ENCODE measurements at places on chromosomes 3 and 15. TPM values are rescaled to one million over a fixed set of nuclear protein-coding genes. Genes with fewer than 3 reads are reported as not detected.

- no peak for DNase-seq
Observed at GRCh38 chr3:195163719-195164572, 107.0 kb downstream of the XXYLT1 start.

Gene STAG1
- total RNA-seq = 35.1 TPM

DNA sequence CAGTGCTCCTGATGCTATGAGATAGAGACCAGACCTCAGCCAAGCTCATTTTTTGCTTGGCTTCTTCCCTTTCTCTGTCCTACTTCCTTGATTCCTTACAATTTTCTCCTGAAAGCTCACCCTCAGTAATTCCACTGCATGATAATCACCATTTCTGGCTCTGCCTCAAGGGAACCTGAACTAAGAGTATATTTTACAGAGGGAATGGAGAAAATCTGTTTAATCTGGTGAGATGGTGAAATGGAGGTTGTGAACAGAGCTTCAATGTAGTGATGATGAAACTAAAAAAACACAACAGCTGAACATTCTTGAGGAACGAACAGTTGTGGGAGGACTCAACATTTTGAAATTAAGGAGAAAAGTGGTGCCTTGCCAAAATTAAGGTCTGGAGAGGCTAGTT lies 16.3 kb downstream of the HHLA2 start:
- no peak for DNase-seq

DNA sequence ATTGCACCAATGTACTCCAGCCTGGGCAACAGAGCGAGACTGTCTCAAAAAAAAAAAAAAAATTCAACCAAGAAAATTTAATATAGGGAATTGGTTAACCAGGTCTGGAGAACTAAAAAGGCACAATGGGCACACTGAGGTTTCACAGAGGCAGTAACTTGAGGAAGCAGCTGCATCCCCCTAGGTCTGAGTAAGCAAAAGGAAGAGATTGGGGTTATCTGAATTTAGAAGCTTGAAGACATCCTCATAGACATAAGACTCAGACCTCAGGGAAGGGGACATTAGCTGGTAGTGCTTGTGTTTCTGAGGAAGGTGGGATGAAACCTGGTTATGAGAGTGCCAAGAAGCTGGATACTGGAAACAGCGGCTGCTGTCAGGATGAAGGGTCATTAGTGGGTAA lies 50.1 kb upstream of the LEKR1 start:
- no peak for DNase-seq

DNA sequence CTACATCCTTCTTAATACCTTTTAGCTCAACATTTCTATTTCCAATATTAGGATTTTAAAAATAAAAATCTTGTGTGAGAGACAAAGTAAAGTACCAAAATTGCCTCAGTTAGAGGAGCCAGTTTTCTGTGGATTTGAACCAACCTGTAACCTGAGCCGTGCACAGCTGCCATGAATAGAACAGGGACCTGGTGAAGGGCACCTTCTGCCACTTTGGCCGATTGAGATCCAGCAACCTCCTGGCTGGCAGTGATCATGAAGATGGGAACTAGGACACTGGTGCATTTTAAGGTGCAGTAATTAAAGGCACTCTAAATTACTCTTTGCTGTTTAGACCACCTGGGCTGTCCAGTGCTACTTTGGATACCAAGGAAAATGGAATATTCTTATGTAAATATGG lies 34.3 kb upstream of the TRAK1 start:
- DNase-seq = peak; percentile 63

DNA sequence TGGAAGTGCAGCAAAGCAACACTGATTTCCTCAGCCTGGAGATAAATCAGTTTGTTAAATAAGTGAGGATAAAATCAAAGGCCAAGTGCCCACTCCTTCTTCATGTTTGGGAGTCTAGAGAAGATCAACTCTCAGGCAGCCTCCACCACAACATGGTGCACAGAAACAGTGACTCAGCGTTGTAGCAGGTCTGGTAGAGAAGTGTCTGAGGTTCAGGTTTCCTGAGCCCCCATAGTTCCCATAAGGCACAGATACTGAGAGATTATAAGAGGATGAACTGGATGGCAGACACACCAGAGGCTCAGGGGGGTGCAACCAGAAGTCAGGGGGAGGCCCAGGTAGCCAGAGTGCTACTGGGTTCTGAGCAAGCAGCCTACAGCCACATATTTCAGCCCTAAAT lies 166.7 kb downstream of the FRMD5 start:
- no peak for DNase-seq

DNA sequence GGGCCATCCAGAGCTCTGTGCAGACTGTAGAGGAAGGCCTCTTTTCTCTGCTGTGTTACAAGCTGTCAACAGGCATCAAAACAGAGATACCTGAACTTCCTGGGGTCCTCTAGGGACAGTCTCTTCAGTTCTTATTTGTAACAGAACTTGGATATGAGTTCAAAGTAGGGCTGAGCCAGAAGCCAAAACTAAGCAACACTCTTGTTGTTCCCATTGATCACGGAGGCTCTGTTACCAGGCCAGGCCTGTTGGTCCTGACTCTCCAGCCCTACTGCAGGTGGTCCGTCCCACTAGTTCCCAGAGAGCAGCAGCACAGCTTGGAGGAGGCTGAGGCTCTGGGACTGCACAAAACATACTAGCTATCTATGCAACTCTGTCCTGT lies 13.1 kb upstream of the AHSG start:
- DNase-seq = no peak

GRCh38 chr3:169827712-169828111 lies 15.0 kb upstream of the LRRC34 start:
- no peak for DNase-seq

GRCh38 chr3:28576614-28577200 lies 228.1 kb upstream of the AZI2 start:
- no peak for DNase-seq

Gene HTR3C
- not detected for total RNA-seq

Gene CCR5
- 0.16 TPM for total RNA-seq

DNA sequence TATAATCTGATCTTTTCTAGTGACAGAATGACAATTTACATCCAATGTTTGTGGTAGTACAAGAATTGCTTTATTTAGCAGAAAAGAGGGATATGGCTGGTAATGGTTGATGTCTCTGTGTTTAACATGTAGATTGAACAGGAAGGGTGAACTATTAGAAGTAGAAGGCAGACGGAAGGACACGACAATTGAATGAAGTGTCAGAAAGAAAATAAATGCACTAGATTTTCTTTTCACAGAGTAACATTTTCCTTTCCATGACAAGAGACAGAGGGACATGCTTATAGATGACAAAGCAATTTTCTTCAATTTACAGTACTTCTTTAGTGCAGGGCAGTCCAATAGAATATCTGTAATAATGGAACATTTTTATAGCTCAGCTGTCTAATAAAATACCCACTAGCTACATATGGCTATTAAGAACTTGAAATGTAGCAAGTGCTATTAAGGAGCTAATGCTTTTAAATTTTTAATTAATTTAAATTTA lies 48.9 kb upstream of the MBNL1 start:
- DNase-seq = no peak

- no peak for DNase-seq
Observed at GRCh38 chr3:5212628-5213573, 25.4 kb downstream of the EDEM1 start.

- no peak for DNase-seq
Observed at GRCh38 chr3:193762657-193763056, 169.6 kb downstream of the OPA1 start.

DNA sequence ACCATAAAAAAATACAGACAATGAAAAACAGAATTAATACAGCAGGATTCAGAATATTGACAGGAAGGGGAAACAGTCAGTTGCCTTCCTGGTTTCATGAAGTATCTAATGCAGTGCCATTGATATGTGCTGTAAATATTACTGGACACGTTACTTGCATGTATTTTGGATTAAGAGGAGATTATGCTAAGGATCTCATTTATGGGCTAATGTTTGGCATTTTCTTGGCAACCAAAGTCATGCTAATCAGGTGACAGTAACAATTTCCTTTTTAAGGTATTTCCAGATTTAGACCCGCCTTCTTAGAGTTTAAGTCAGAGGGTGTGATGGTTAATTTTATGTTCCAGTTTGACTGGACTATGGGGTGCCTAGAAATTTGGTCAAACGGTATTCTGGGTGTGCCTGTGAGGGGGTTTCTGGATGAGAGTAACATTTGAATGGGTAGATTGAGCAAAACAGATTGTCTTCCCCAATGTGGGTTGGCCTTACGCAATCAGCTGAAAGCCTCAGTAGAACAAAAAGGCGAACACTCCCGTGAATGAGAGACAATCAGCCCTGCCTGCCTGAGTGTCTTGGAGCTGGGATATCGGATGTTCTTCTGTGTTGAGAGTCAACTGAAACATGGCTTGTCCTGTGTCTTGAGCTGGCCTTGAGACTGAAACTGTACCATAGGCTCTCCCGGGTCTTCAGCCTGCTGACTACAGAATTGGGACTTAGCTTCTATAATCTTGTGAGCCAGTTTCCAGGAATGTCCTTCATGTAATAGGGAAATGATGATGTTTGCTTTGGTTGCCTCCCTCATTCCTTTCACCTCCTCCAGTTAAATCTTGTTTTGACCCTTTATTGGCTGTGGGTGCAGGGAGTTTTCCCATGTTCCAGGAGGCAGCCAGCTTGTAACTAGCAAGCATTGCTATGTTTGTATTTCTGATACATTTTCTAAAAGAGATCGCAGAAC lies 10.5 kb downstream of the SQOR start:
- DNase-seq = no peak

- peak; percentile 93 for DNase-seq
Observed at GRCh38 chr3:16181361-16181760, 6.9 kb downstream of the GALNT15 start.

Gene TRANK1
- total RNA-seq = 3.7 TPM

Gene PPP1R14D
- not detected for total RNA-seq

DNA sequence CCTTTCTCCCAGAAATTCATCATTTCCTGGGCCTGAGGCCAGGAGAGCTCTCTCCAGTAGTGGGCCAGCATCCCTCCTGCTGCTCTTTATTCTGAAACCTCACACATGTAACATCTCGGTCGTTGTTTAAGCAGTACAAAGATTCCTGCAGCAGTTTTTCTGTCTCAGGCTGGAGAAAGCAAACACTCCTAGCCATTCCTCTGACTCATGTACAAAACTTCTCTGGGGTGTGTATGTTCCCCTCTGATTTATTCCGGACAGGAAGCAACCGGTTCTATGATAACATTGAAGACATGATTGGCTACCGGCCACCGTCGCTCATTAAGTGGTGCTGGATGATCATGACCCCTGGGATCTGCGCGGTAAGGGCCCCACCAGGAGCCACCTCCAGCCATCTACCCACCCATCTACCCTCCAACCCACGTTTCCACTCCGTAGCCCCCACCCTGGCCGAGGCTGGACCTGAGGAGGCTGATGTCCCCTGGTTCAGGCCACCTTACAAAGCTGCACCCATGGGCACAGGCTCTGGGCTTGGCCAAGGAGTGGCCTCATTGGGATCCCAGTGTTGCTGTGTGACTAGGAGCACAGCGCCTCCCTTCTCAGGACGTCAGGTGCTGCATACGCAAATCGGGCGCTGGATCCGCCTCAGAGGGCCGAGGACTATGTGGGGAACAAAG lies 58.6 kb upstream of the SLC6A1 start:
- DNase-seq = peak; percentile 81

Gene EPHA3
- 0.30 TPM for total RNA-seq

Gene BUB1B
- total RNA-seq = 4.5 TPM
